ENCODE measurements at places on chromosomes 4 and X.

DNA sequence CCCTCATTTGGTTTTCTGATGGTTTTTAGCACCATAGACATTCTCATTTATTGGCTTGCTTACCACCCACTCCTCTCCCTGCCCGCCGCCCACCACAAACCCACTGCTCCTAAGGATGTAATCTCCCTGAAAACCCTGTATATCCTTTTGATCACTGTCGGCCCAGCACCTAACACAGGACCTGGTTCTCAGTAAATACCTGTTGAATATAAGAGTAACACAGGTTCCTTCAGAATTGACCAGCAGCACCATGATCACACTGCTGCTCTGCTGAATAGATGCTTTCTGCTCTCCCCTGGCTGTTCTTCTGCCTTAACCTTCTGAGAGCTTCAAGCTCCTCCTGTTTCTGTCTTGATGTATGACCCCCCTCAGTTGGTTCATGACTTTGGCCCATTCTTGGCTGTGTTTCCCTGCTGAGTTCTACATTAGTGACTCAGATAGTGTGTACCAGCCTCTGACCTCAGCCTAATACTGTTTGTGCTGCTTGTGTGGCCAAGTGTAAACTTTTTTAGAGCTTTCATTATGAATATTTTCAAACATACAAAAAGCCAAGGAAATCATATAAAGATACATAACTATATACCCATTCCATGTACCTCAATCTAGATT, 265.3 kb downstream of the FRMPD4 start:
- no peak for DNase-seq

DNA sequence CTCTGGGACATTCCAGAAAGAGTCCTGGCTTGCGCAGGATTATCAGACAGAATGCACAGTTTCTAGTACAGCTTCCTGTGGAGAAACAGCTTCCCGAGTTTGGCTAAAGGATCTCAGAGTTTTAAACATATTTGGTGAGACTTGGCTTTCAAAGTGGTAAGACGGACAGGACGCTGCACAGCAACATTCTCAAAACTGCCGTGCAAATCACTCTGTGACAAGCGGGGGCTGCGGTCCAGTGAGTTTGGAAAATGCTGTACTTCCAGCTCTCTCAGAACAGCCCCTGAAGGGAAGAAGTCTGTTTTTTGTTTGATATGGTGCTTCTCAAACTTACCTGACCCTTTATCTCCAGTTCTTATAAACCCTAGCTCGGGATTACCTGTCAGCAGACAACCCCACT, 18.1 kb downstream of the LGI2 start:
- no peak for DNase-seq

DNA sequence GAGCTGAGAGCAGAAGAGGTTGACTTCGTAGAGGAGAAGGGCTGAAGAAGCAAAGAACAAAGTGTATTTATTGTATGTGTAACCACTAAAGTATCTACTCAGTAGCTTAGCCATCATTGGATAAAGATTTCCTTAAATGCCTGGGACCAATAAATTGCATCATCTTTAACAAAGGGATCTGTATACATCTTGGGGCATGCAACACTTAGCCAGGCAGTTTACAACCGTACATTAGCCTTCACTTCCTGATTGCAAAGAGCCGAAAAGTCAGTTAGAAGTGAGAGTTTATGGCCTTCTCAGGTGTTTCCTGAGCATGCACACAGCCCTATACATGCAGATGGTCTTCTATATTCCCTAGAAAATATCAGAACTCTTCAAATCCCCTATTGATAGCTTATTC, 68.0 kb upstream of the MAGED1 start:
- no peak for DNase-seq

DNA sequence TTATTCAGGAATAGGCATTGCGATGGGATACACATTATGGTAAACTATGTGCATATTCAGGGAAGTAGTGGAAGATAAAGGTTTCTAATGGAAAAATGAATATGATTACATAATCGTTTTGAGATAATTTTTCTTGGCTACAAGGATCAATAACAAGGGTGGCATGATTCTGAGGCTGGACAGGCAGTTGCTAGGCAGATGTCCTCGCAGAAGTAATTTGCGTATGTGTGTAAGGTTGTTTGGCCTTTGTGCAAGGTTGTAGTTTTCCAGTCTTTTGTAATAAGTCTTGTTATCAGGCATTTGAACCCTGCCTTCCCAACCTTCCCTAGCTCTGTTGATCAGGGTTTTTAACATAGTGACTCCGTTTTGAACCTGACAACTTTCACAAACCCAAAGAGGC, 59.7 kb downstream of the RGS12 start:
- no peak for DNase-seq

DNA sequence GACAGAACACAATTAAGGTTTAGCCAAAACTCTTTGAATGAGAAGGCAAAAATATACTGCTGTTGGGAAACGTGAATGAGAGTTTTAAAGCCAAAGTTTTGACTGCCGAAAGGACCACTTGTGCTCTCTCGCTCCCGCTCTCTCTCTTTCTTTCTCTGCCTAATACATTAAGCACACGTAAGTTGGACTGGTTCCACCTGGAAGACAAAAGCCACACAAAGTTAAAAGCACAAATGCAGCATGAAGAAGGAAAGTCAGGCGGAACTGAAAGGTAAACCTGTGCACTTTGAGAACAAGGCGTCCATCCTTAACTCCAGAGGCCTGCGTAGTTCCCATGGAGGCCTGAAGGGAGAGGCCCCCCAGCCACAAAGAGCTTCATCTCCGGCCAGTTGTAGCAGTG, 1.9 kb downstream of the DCAF12L2 start:
- DNase-seq = no peak

GRCh38 chrX:101397779-101398178, 7.0 kb downstream of the RPL36A start:
- DNase-seq = no peak

GRCh38 chr4:177047851-177048174, 255.1 kb upstream of the VEGFC start:
- no peak for DNase-seq

DNA sequence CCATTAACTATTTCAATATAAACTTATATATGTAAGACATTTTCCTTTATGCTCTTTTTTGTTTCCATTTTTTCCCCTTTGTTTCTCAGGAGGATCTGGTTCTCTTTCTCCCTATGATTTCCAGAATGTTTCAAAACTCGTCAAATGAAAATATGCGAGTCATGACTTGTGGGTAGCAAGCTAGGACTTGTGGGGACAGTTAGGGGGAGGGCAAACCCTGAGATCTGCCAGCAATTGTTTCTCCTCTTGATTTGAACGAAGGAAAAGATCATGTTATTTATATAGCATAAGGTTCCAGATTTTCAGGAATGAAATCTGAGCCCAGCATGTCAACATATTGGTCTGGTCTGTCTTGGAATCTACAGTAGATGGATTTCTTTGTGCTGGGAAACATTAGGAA, 28.9 kb upstream of the GPC4 start:
- DNase-seq = no peak
